ENCODE measurements at places on chromosomes 4 and X. TPM values are rescaled to one million over a fixed set of nuclear protein-coding genes. Genes with fewer than 3 reads are reported as not detected.

The SLC26A1 gene
- total RNA-seq, result not detected

The KLHL15 gene
- 2.4 TPM for total RNA-seq

The STPG2 gene
- total RNA-seq, result not detected

The SMIM10 gene
- total RNA-seq, result 0.27 TPM

The H2BW2 gene
- not detected for total RNA-seq

The CPZ gene
- not detected for total RNA-seq

The ZNF182 gene
- 1.0 TPM for total RNA-seq

The CLIC2 gene
- not detected for total RNA-seq

The COX7B2 gene
- not detected for total RNA-seq

The ANOS1 gene
- 16.6 TPM for total RNA-seq

The DTHD1 gene
- not detected for total RNA-seq

The NOX1 gene
- not detected for total RNA-seq

The NUP62CL gene
- 3.5 TPM for total RNA-seq
